ENCODE measurements at places on chromosomes 13 and 19. TPM values are rescaled to one million over a fixed set of nuclear protein-coding genes. Genes with fewer than 3 reads are reported as not detected.

- DNase-seq: no peak
- no peak overlapping the region for H3K27ac ChIP-seq
- no peaks in the 10 kb centered on the region for H3K4me1 ChIP-seq
- H3K4me3 ChIP-seq: no peak overlapping the region
- no peaks in the 10 kb centered on the region for H3K27me3 ChIP-seq
Measured at GRCh38 chr13:78562237-78562889, 41.0 kb downstream of the POU4F1 start.

GRCh38 chr13:100980171-100980570 lies 305.6 kb upstream of the TMTC4 start:
- H3K36me3 ChIP-seq: no peaks in the 10 kb centered on the region
- H3K4me3 ChIP-seq: no peak overlapping the region
- no peaks in the 10 kb centered on the region for H3K4me1 ChIP-seq
- no peak overlapping the region for H3K27ac ChIP-seq
- no peaks in the 10 kb centered on the region for H3K27me3 ChIP-seq

DNA sequence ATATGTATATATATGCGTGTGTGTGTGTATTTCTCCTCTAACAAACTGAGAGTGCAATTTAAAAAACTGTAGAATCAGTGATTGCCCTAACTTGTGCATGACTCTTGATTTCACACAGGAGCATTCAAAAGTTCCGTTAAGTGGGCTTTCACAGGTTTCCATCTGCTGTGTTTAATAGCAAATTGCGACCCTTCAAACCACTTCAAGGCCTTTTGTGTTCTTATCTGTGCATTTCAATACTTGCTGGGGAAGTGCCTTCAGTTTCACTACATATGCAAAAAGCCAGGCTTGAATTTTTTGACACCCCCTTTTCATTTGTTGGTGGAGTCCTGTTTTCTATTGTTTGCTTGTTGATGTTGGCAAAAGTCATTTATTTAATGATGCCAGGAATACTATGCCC lies 158.0 kb downstream of the TM9SF2 start:
- peaks cover 51% of the 10 kb centered on the region for H3K4me1 ChIP-seq
- H3K36me3 ChIP-seq: no peaks in the 10 kb centered on the region
- H3K27ac ChIP-seq: no peak overlapping the region
- no peak overlapping the region for H3K4me3 ChIP-seq

- no peak overlapping the region for H3K4me3 ChIP-seq
- H3K27me3 ChIP-seq: no peaks in the 10 kb centered on the region
- no peak for DNase-seq
- H3K4me1 ChIP-seq: no peaks in the 10 kb centered on the region
- no peak overlapping the region for H3K27ac ChIP-seq
- no peaks in the 10 kb centered on the region for H3K36me3 ChIP-seq
Measured at GRCh38 chr13:113946409-113947181, 27.3 kb downstream of the C13orf46 start.

- H3K36me3 ChIP-seq: peaks cover 9% of the 10 kb centered on the region
- H3K4me3 ChIP-seq: no peak overlapping the region
- no peak overlapping the region for H3K27ac ChIP-seq
- peaks cover 13% of the 10 kb centered on the region for H3K4me1 ChIP-seq
- no peaks in the 10 kb centered on the region for H3K27me3 ChIP-seq
- DNase-seq: no peak
Measured at GRCh38 chr19:51354742-51355148, 11.4 kb downstream of the ETFB start.

DNA sequence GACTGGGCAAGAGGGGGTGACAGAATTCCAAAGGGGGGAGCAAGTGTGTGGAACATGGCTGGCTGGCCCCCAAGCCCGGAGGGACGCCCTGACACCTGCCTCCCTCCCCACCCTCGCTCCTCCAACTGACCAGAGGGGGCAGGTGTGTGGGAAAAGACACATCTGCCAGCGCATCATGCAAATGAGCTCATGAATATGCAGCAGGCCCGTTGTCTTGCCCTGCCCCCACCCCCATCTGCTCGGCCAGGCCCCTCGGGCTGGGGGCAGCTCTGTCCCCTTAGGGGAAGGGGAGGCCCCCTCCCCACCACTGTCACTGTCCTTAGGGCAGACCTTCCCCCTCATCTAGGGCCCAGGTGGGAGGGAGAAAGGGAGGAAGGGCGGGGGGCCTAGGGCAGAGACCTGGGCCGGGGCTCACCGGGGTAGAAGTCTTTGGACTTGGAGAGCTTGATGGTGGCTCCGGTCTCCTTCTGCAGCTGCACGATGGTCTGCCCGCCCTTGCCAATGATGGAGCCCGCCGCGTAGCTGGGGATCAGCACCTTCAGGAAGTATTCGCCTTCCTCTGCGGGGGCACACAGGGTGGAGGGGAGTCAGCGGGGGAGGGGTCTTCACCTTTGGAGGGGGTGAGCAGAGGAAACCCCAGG lies 12.9 kb downstream of the NOVA2 start:
- H3K36me3 ChIP-seq: no peaks in the 10 kb centered on the region
- no peak for DNase-seq
- H3K4me1 ChIP-seq: no peaks in the 10 kb centered on the region

DNA sequence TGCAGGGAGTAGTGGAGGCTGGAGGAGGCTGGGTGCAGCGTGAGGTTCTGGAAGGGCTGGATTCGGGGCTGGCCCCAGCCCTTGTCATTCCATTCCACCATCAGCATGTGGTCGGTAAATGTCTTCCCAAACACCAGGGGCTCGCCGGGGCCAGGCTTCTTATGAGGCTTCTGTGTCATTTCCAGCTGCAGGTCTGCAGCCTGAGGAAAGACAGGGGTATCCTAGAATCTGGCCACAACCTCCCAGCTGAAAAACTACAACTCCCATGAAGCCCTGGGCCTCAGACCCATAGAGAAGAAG lies 4.4 kb downstream of the BCAT2 start:
- H3K27me3 ChIP-seq: no peaks in the 10 kb centered on the region
- peak; percentile 54 for DNase-seq
- H3K4me3 ChIP-seq: no peak overlapping the region
- H3K27ac ChIP-seq: no peak overlapping the region

GRCh38 chr19:3721131-3721886 lies 13.1 kb downstream of the TJP3 start:
- H3K36me3 ChIP-seq: no peaks in the 10 kb centered on the region
- peak; percentile 82 for DNase-seq
- H3K27me3 ChIP-seq: peaks cover 5% of the 10 kb centered on the region
- H3K4me3 ChIP-seq: peak overlapping the region; percentile 42
- no peak overlapping the region for H3K27ac ChIP-seq

DNA sequence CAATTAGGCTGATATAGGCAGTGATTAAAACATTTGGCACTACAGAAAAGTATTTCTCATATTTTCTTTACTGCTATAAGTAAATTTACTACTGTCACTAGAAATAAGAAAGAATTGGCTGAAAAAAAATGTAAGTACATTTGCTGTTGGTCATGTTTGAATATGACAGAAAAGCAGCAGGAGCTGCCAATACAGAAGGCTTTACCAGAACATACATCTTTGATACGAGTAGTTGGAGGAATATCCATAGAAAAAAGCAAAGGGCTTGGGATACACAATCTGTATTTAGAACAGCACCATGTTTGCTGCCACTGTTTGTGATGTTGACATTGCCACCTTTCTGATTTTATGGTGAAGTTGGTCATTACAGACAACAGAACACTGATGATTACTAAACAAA lies 21.6 kb downstream of the PCDH9 start:
- no peak overlapping the region for H3K27ac ChIP-seq
- H3K4me3 ChIP-seq: no peak overlapping the region
- no peaks in the 10 kb centered on the region for H3K4me1 ChIP-seq
- DNase-seq: no peak

- DNase-seq: no peak
- no peak overlapping the region for H3K4me3 ChIP-seq
- no peaks in the 10 kb centered on the region for H3K27me3 ChIP-seq
- H3K27ac ChIP-seq: no peak overlapping the region
Measured at GRCh38 chr19:722553-723101, 13.9 kb downstream of the PALM start.

DNA sequence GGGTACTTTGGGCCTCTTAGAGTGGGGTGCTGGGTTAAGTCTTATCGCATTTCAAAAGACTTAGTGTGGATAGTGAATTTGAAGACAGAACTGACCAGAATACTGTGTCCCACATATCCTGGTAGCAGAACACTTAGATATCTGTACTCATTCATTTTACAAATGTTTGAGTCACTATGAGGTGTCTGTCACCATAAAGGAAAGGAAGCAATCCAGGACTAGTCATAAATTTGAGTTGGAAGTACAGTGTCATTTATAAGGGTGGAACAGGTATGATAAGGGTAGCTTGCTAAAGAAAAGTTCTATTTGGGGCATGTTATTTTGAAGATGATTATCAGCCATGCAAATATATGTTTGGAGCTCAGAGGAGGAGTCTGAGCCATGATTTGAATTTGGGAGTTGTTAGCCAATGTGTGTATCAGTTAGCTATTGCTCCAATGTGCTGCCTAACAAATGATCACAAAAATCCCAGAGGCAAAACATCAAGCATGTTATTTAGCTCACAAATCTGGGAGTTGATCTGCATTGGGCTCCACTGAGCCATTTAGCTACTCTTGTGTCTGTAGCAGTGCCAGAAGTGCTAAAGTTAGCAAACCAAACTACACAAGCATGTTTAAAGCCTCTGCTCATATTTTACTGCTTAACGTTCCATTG lies 20.3 kb downstream of the ZNF699 start:
- H3K27me3 ChIP-seq: no peaks in the 10 kb centered on the region
- H3K4me3 ChIP-seq: no peak overlapping the region
- H3K4me1 ChIP-seq: no peaks in the 10 kb centered on the region
- no peak for DNase-seq
- H3K27ac ChIP-seq: no peak overlapping the region
- no peaks in the 10 kb centered on the region for H3K36me3 ChIP-seq

DNA sequence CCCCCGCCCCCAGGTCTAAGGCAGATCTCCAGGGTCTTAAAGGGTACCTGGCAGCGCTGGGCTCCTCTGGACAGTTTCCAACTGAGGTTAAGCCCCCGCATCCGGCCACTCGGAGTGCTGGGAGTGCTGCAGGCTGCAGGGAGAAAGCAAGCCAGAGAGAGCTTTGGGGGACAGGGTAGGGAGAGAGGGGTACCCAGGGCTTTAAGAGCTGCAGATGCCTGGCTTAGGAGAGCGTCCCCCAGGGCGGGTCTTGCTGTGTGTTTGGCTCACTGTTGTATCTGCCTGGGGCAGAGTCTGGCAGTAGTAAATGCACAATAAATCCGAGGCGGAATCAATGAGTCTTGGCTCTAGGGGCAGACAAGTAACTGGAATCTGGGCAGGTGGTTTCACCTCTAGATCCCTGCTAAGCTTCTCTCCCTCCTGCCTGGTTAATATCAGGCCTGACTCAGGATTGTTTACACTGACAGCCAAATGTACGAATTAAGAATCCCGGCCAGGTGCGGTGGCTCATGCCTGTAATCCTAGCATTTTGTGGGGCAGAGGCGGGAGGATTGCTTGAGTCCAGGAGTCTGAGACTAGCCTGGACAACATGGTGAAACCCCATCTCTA lies 798 bp upstream of the COX6B2 start:
- H3K27me3 ChIP-seq: peaks cover 22% of the 10 kb centered on the region
- H3K36me3 ChIP-seq: no peaks in the 10 kb centered on the region
- no peak overlapping the region for H3K27ac ChIP-seq
- H3K4me1 ChIP-seq: peaks cover 13% of the 10 kb centered on the region
- DNase-seq: no peak

DNA sequence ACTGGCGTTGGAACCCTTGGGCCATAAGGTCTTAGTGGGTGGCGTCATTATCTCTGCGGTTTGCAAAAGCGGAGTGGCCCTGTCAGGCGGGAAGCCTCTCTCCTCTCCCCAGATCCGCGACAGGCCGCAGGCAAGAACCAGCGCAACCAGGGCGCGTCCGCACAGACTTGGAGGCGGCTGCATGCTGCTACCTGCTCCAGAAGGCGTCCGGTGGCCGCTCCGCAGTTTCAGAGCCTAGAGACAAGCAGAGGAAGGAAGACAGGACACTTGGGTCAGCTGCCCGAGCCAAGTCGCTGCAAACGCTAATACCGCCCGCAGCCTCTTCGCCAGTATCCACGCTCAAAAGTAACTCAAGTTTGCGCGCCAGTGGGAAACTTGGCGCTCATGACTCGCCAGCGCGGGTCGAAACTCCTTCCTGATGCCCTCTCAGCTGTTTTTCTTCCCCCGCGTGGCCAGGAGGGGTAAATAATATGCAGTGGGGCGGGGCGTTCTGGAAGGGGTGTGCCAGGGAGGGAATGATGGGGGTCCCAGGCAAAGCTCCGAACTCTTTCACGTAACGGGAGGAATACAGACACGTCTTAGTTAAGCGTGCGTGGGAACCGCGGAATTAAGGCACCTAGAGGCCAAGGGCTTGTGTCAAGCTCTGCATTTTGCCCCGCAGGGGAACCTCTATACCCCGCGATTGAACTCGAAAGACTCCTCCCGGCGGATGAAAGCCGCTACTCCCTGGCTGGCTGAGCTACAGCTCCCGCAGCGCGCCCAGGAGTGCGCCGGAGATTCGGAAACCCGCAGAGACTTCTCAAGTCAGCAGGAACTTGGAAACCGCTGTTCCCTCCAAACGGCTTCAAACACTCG lies at the start of gene EDNRB:
Gene EDNRB, minus strand, starts transcription at position 441 of the 855 bp plus-strand sequence. Its CDS starts 258 bp downstream, at position 183.
- no peaks in the 10 kb centered on the region for H3K4me1 ChIP-seq
- H3K4me3 ChIP-seq: no peak within 1 kb of the TSS
- DNase-seq: no peak
- no peaks in the 10 kb centered on the region for H3K36me3 ChIP-seq
- no peaks in the 10 kb centered on the region for H3K27me3 ChIP-seq

- no peak overlapping the region for H3K27ac ChIP-seq
- H3K4me3 ChIP-seq: no peak overlapping the region
- no peaks in the 10 kb centered on the region for H3K27me3 ChIP-seq
- peaks cover 16% of the 10 kb centered on the region for H3K36me3 ChIP-seq
Measured at GRCh38 chr19:43847246-43847645, 20.1 kb downstream of the ZNF283 start.

- H3K36me3 ChIP-seq: no peaks in the 10 kb centered on the region
- H3K27me3 ChIP-seq: no peaks in the 10 kb centered on the region
- no peak for DNase-seq
- H3K4me3 ChIP-seq: no peak overlapping the region
- no peaks in the 10 kb centered on the region for H3K4me1 ChIP-seq
- H3K27ac ChIP-seq: no peak overlapping the region
Measured at GRCh38 chr13:39910041-39910440, 254.6 kb downstream of the COG6 start.

DNA sequence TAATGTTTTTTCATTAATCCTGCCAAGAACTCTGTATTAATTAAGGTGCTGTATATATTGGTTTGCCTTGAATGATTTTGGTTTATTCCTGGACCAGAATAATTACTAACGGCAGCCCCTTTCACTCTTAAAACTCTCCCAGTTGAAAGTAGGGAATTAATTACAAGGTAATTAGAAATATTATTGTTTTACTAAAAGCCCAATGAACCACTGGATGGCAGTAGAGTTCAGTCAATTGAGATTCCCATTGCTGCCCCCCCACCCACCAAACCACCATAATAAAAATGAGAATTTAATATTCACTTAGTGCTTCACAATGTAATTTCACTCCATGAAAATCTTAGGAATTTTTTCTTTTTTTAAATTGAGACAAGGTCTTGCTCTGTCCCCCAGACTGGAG lies 13.7 kb downstream of the WBP4 start:
- peaks cover 29% of the 10 kb centered on the region for H3K36me3 ChIP-seq
- H3K27me3 ChIP-seq: no peaks in the 10 kb centered on the region
- no peak overlapping the region for H3K27ac ChIP-seq
- no peak for DNase-seq

GRCh38 chr13:80276371-80277289 lies 64.3 kb downstream of the SPRY2 start:
- no peaks in the 10 kb centered on the region for H3K27me3 ChIP-seq
- no peak overlapping the region for H3K4me3 ChIP-seq
- no peaks in the 10 kb centered on the region for H3K36me3 ChIP-seq
- H3K4me1 ChIP-seq: no peaks in the 10 kb centered on the region
- DNase-seq: no peak

SLITRK5 gene
- total RNA-seq: not detected

C5AR1 gene
- 1.3 TPM for total RNA-seq

KRTDAP gene
- total RNA-seq: not detected

HAUS5 gene
- 37.3 TPM for total RNA-seq

MCF2L gene
- total RNA-seq: 9.6 TPM

ZNF730 gene
- 0.57 TPM for total RNA-seq

CALR3 gene
- total RNA-seq: not detected
